ENCODE measurements at places on chromosomes 6 and 20. TPM values are rescaled to one million over a fixed set of nuclear protein-coding genes. Genes with fewer than 3 reads are reported as not detected.

GRCh38 chr6:1587546-1587945 is 22.2 kb upstream of the FOXC1 start:
- H3K36me3 ChIP-seq = no peaks in the 10 kb centered on the region
- no peaks in the 10 kb centered on the region for H3K4me1 ChIP-seq
- no peak for DNase-seq
- peaks cover 14% of the 10 kb centered on the region for H3K27me3 ChIP-seq
- H3K4me3 ChIP-seq = no peak overlapping the region

- H3K36me3 ChIP-seq = no peaks in the 10 kb centered on the region
- no peak overlapping the region for H3K27ac ChIP-seq
- no peaks in the 10 kb centered on the region for H3K27me3 ChIP-seq
- DNase-seq = no peak
Observed at GRCh38 chr20:18701969-18702368, 111.6 kb upstream of the SCP2D1 start.

DNA sequence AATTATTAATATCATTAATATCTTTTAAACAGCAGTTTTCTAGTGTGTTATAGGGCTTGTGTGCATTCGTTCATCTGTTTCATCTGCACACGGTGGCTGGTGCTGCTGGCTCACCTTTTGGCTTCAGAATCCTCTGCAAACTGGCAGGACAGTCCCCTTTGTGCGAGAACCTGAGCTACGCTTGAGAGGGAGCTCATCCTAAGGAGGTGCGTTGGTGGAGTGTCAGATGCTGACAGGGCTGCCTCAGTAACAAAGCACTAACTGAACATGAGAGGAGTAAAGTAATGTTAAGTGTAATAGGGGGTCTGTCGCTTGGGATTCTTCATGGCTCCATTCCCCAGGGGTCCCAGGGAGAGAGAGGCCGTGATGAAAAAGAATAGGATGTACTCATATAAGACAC is 22.4 kb downstream of the ELOVL2 start:
- no peak for DNase-seq
- H3K4me1 ChIP-seq = no peaks in the 10 kb centered on the region
- H3K36me3 ChIP-seq = no peaks in the 10 kb centered on the region
- H3K27ac ChIP-seq = no peak overlapping the region
- peaks cover 25% of the 10 kb centered on the region for H3K27me3 ChIP-seq

Gene GNMT
- 0.69 TPM for total RNA-seq

Gene C6orf52
- total RNA-seq = 1.7 TPM

All from activated T-helper 2 cell treated with anti-CD3 and anti-CD28 coated beads, Interferon-gamma antibody, Interleukin-2, Interleukin-4, amounts not matched to agents 10 μg/mL and 5 μg/mL and 100 μg/mL, durations not matched to agents 14 hours and 24 hours and 36 hours (primary cell).